ENCODE measurements at places on chromosomes 1 and 21. TPM values are rescaled to one million over a fixed set of nuclear protein-coding genes. Genes with fewer than 3 reads are reported as not detected.
A peak's percentile ranks its signal among the peaks of the same experiment; 100 is the strongest.

DNA sequence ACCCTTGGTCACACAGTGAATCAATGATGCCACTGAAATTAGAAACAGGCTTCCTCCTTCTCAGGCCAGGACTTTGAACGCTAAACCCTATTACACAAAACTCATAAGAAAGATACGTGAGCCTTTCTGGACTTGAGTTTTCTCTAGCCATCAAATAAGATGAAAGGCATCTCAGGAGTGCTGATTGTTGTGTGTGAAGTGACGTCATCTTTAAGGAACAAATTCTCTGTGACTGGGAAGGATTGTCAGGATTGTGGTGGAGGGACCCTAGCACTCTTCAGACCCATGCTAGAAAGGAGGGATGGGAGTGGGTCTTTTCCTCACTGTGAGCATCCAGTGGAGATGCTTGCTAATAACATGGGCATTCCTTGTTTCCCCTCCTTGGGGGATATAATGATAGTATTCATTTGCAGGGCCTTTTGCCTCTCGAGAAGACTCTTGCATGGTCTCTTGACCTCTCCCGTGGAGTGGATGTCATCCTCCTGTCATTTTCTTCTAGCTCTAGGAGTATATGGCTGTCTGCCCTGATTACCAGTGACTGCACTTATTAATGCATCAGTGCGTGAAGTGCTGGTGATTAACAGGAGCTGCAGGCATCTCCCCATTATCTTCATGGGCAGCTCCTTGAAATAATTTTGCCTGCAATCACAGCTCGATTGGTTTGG, 39.9 kb downstream of the SPATA46 start:
- no peak for DNase-seq

DNA sequence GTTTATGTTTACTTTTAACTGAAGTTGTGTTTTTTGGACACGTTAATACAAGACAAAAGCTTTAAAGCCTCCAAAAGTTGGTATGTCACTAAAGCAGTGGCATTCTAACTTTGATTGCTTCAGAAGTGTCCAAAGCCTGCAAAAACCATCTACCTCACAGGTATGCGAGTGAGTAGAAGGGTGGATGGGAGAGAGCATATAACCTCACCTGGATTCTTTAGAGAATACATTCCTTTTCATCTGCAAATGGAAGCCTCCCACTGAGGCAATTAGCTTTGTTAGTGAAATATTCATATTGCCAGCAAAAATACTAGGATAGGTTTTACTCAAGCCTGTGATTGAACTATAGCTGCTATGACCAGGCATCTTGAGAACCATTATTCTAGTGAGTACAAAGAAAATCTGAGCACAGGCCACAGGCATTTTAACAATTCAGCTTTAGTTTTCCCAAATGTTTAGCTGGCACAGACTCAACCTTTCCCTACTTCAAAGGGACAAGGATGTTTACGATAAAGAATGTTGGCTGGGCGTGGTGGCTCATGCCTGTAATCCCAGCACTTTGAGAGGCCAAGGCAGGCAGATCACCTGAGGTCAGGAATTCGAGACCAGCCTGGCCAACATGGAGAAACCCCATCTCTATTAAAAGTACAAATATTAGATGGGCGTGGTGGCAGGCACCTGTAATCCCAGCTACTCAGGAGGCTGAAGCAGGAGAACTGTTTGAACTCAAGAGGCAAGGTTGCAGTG, 39.7 kb downstream of the MAP3K21 start:
- peak; percentile 22 for DNase-seq

Gene CFHR3
- not detected for polyA plus RNA-seq

Gene RIPK4
- polyA plus RNA-seq = 0.13 TPM

Gene PKLR
- polyA plus RNA-seq = 0.02 TPM

Gene HIVEP3
- 4.0 TPM for polyA plus RNA-seq

Gene ZBTB40
- polyA plus RNA-seq = 5.0 TPM

Gene C1orf116
- not detected for polyA plus RNA-seq

Gene PDZK1IP1
- not detected for polyA plus RNA-seq

Gene MAN1C1
- polyA plus RNA-seq = 0.98 TPM

Measured in BJ (cell line).